Renal cortical epithelial cell (primary cell): ENCODE measurements at places on chromosomes 13 and 19. TPM values are rescaled to one million over a fixed set of nuclear protein-coding genes. Genes with fewer than 3 reads are reported as not detected.

GRCh38 chr19:5128251-5128935, 159.5 kb downstream of the KDM4B start:
- no peak for DNase-seq

DNA sequence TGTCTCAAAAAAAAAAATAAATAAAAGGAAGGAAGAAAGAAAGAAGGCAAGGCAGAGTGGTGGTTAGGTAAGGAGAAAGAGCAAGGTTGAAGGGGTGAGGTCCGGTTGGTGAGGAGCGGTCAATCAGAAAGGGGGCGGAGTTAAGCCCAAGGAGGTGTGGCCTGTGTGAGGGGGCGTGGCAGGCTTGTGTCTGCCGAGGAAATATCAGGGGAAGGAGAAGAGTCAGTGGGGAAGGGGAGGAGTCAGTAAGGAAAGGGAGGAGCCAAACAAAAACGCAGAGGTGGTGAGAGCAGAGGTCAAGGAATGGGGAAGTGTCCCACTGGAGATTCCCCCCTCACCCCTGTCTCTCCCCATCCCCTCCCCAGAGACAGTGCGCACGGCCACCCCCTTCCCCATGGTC, 5.9 kb downstream of the CACNG7 start:
- DNase-seq = no peak

DNA sequence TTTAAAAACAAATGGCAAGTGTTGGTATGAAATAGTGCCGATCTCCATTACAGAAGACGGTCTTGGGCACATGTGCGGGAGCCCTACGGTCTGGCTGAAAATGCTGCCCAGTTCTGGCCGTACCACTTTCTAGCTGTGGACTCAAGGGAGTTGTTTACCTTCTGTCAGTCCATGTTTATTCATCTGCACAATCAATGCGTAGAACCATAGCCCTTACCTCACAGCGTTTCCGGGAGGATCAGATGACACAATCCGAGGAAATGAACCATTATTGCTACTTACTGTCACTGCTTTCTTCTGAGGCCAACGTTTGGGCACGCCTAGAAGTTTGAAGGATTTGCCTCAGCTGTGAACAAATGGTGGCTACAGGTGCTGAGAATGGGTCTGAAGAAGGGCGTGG, 31.2 kb downstream of the GADD45B start:
- peak; percentile 79 for DNase-seq

GRCh38 chr13:100537486-100537885, 51.1 kb downstream of the GGACT start:
- DNase-seq = no peak

SHISA2 gene
- 68.7 and 266 TPM in 2 replicates for total RNA-seq

GJB6 gene
- not detected in 2 replicates for total RNA-seq

NDFIP2 gene
- total RNA-seq = 68.7 and 128 TPM in 2 replicates

SERTM1 gene
- total RNA-seq = not detected in 2 replicates

PSG2 gene
- not detected in 2 replicates for total RNA-seq

RFPL4AL1 gene
- total RNA-seq = 0.87 TPM in 1 of 2 replicates, not detected in the other
